ENCODE measurements at places on chromosomes 3 and 15.

DNA sequence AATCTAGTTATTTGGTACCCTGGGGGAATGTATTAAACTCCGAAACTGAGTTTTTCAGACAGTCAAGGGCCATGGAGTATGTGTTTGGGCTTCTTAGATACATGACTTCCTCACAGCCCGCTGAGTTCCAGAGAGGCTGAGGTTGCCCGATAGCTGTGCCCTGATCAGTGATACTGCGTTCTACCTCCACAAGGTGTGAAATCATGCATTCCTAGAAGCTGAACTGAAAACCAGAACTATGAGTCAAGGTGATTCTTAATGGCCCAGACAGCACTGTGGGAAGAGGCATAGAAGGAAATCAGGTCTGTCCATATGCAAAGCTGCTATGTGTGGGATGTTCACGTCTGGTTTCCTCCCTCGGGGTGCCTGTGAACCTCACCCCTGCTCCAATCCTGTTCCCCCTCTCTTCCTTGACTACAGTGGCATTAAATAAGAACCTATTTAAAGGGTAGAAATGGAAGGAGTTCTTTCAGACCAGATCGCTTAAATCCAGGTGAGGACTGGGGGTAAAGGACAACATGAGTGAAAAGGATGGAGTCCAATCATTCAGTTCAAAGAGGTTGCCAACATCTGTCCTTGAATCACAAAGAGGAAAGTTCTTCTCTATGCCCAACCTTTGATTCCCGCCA, 74.3 kb downstream of the MYO1E start:
- peak; percentile 11 for DNase-seq

DNA sequence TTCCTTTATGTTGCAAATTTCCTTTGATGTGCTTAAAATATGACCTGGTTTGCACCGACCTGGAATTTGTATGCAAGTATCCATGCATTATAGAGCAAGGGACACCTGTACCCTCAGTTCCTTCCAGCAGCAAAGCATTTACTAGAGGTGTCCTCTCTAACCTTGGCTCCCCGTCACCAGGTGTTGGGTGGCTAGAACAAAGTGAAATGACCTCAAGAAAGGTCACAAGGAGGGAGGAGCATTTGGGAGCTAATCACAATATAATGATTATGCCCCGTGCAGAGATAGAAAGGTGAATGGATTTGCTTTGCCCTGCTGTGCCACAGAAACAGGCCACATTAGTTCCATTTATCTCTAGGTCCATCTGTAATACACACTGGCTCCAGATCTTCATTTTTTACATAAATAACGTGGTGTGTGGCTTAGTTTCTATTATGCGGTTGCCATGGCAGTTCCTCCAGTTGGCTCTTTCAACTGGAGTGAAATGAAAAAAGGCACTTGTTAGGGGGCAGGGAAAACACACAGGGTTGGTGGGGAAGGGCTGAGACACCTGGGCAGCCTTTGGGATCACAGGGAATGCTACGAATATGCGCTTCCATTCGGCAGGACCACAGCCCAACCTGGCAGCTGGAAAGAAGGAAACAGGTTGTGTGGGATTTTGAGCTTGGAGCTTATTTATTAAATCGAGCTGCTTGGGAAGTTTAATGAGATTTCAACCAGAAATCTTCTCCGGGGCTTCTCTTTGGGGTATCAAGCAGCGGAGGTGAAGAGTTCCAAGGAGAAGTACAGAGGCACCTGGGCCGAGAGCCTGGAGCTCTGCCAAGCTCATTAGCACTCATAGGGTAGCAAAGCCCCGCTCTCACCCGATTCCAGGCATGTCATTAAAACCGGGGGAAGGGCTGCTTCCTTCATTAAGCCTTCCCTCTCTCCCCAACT, 233.5 kb upstream of the ST8SIA2 start:
- no peak for DNase-seq

DNA sequence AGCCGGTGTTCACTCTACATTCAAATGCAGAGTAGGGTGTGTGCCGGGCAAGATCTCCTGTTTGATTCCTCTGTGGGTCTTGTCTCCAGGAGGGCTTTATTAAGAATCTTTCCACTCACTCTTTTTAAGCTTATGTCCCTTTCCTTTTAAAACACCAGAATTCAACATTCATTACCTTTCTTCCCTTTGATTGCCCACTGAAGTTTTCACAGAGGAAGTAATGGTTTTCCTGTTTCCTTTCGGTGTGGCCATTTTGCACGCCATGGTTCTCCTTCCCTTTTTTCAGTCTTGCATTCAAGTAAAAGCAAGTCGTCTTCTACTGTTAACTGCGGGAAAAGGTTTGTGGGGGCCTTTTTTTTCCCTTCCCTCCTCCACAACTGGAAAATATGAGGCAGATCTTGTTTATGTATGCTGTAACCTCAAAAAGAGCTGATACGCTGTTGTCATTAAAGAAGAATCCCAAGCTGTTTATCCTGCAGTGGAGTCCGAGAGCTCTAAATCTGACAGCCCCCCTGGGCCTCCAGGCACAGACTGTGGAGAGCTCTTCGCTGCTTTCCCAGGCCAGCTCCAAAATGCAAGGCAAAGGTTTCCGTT, 40.5 kb downstream of the FILIP1L start:
- DNase-seq, result no peak

- no peak for DNase-seq
Measured at GRCh38 chr3:64039981-64040733, 16.9 kb upstream of the PSMD6 start.

DNA sequence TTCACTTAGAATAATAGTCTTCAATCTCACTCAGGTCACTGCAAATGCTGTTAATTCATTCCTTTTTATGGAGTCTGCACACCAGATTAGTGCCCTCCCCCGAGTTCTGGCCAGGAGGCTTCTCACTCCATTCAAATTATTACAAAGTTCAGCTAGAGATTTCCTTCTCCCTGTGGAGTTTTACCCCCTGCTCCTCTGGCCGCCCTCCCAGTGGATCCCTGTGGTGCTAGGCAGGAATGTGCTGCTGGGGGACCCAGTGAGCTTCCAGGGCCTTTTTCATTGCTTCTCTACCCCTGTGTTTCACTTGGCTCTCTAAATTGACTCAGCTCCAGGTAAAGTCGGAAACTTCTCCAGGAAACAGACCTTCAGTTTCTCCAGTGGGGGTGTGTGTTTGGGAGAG, 42.7 kb upstream of the CD200R1L start:
- no peak for DNase-seq

DNA sequence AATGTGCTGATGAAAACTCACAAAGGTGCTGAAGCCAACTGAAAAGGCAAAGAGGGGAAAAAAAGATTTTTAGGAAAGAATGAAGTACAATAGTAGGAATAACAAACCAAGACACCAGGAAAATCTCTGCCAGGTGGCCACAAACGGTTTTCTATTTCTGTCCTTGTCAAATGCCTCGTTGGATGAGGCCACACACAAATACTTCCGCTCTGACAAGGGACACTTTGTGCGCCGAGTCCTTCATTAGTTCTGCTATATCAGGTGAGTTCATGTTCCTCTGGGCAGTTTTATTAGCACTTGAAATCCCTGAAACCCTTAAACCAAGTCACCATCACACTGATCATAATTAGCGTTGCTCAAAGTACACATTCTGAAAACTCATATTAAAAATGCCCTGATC, 373.1 kb downstream of the VPS13C start:
- DNase-seq, result no peak

- no peak for DNase-seq
Measured at GRCh38 chr3:109114746-109115145, 3.2 kb downstream of the MORC1 start.

DNA sequence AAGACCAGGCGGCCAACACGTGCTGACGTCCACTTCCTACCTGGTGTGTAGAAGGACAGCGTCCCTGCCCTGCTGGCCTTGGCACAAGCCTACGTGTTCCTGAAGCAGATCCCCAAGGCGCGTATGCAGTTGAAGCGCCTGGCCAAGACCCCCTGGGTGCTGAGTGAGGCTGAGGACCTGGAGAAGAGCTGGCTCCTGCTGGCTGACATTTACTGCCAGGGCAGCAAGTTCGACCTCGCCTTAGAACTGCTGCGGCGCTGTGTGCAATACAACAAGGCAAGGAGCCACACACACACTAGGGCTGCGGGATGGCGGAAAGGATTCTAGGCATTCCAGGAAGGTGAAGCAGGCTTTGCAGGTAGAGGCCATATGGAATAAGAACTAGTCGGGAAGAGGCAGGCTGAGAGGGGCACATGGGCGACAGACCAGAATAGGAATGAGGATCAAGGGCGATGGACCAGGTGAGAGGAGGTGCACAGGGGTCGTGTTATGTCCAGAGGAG, 15.9 kb downstream of the CSRNP1 start:
- no peak for DNase-seq

DNA sequence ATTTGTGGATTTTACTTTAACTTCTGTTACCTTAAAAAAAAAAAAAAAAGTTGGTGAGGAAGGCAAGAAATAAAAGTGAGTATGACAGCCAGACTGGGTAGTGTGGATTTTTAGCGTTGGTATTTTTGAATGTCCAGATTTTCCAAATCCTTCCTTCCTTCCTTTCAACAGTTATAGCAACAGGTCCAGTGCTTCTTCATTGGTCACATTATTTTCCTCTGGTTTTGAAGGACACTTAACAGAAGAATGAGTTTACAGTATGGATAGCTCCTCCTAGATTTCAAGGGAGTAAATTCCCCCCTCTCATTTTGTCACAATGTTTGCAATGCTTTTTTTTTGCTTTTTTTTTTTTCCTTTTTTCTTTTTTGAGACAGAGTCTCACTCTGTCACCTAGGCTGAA, 6.4 kb downstream of the MAPKBP1 start:
- DNase-seq, result no peak

DNA sequence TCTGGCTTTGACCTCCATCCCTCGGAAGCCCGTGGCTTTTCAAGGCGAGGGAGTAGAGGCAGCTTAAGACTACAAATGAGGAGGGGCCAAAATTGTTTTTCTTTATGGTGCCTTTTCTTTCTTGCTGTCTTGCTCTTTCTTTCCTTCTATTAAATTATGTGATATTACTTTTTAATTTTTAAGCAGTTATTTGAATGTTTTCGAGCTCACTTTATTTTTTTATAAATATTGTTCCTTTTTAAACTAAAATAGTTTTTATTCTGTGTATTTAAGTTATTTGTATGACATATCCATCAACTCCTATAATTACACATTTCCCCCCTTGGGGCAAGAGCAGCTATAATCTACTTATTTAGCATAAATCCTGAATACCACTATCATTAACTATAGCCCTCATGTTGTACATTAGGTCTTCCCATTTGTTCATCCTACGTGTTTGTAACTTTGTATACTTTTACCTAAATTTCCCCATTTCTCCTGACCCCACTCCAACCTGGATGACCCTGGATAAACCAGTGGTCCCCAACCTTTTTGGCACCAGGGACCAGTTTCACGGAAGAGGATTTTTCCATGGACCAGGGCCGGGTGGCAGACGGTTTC, 622 bp upstream of the PLSCR1 start:
- DNase-seq, result no peak

DNA sequence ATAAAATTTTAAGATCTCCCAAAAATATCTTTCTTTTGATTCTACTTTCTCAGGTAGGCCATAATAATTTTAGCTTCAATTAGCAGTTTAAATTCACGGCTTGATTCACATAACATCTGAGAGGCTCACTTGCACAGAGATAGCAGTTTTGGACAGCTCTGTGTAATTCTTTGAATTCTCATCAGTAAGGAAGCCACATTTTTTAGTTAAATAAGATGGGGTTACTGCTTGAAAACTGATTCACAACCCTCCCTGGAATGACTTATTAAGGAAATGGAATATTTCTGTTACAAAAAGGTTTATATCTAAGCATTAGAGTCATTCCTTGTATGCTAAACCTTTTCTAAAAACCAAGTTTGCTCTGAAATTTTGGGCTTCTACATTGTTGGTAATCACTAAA, 212.7 kb downstream of the ALCAM start:
- DNase-seq, result no peak

- no peak for DNase-seq
Measured at GRCh38 chr3:43217633-43218032, 68.7 kb upstream of the SNRK start.

GRCh38 chr3:24343084-24343783, 151.4 kb downstream of the THRB start:
- DNase-seq, result no peak

- no peak for DNase-seq
Measured at GRCh38 chr3:183158113-183158512, 4.4 kb downstream of the LAMP3 start.
